Inflammatory macrophage treated with lipopolysaccharide for 4 hours (primary cell): ENCODE measurements at places on chromosomes 6 and 20.

GRCh38 chr6:14944593-14944992, 301.3 kb upstream of the JARID2 start:
- no peak for DNase-seq

DNA sequence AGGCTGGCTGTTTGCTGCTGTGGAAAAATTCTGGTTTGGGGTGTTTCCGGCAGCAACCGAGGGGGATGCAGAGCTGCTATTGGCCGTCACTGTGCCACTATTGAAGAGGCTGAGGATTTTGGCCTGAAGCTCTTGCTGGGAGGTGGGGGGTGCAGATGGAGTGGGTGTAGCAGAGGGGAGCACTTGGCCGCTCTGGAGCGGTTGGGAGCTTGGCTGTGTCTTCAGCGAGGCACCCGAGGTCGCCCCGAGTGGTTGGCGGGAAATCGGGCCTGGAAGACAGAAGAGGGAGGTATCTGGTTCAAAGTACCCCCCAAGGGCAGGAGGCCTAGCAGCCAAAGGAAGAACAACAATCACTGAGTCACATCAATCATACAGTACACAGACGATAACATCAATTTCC, 27.1 kb downstream of the NCOA5 start:
- DNase-seq = no peak

- DNase-seq = peak; percentile 42
These were observed 83.5 kb downstream of the TRERF1 start for GRCh38 chr6:42368181-42368580.

DNA sequence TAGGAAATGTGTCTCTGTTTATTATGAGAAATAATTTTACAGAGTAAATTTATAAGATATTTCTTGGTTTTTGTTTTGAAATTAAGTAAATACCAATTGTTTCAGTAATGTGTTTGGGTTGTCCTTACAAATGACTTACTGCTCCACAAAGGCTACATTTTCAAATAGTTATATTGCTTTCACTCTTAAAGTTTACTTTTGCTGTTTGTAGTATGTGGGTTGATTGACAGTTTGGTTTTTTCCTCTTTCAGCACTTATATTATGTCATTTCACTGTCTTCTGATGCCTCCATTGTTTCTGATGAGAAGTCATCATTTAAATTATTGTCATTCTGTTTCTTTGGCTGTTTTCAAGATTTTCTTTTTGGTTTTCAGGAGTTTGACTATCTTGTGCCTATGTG, 34.9 kb upstream of the SUMO4 start:
- DNase-seq = peak; percentile 41

DNA sequence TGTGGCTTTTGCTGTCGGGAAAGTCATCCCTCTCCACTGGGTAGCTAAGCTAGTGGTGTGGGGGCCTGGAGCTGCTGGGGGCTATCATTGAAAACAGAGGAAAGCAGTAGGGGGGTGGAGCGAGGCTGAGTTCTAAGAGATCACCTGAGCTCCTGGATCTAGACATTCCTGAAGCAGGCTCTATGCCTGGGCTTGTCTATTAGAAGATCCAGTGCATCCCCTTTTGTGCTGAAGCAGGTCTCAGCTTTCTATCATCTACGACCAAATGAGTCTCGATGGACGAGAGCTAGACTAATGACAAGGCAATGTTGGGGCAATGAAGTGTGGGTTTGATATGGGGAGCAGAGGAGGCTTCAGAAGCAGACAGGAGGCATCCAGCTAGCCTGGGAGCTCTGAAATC, 18.5 kb downstream of the ZBP1 start:
- DNase-seq = no peak

GRCh38 chr6:68975816-68976215, 340.7 kb downstream of the ADGRB3 start:
- no peak for DNase-seq

DNA sequence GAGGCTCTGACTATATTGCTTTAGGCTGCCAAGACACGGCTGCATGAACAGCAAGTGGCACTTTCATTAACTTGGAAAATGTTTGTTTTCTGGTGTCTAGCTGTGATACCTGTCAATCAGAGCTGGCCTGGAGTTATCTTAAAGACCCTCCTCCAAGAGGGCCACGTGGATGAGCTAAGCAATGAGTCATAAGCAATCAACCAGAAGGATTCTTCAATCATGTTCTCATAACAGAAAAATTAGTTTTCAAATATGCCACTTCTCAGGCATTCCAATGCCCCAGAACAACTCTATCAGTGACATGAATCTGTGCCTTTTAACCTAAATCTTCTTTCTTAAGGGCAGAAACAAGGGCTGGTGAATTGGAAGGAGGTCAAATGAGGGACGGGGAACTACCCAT, 283.0 kb downstream of the HTR1B start:
- DNase-seq = no peak

- DNase-seq = no peak
These were observed 71.2 kb downstream of the TIAM2 start for GRCh38 chr6:155066361-155066760.
